ENCODE measurements at places on chromosomes 1 and 21.
A peak's percentile ranks its signal among the peaks of the same experiment; 100 is the strongest.

GRCh38 chr1:53057127-53057526 is 4.9 kb upstream of the PODN start:
- no peak for DNase-seq

DNA sequence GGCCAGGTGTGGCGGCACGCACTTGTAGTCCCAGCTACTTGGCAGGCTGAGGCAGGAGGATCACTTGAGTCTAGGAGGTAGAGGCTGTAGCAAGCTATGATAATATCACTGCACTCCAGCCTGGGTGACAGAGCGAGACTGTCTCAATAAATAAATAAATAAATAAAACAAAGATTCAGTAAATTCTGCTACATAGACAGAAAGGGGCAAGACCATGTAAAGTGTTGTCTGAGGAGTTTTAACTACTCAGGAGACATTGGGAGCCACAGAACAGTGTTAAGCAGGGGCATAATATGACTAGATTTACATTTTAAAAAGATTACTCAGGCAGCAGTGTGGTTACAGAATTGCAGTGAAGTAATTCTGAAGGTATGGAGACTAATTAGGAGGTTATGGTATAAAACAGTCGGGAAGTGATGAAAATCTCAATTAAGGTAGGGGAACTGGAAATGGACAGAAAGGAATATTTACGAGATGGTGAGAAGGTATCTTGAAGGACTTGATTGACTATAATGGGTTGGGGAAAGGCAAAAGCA is 94.7 kb downstream of the ATP1B1 start:
- no peak for DNase-seq

DNA sequence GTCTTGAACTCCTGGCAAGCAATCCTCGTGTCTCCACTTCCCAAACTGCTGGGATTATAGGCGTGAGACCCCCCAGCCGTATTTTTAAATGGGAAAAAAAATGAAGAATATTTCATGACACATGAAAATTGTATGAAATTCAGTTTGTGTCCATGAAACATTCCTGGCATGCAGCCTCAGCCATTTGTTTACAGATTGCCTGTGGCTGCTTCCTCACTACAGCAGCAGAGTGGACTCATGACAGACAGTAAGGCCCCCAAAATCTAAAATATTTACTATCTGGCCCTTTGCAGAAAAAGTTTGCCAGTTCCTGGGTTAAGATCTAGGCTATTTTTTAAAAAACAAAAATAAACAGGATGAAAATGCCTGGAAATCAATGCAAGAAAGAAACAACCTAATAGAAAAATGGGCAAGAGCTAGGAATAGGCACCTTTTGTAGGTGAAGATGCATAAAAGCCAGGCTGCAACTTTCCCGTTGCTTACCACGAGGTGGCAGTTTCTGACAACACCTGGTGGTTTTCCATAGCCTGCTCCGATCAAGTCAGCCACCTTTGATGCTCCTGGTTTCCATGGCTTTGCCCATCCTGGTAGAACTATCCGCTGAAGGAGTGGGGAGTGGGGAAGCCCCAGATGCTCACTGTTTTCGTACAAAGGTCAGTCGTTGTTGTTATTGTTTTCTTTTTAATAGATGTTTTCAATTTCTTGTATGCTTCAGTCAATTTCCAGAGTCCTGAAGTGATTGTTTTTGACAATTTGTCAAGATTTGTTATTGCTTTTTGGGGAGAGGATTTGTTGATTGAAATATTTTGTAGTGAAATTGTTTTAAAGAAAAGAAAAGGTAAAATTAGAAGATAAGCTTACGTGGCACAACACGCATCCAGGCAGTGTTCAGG is 24.3 kb downstream of the UBE2Q1 start:
- DNase-seq = no peak

DNA sequence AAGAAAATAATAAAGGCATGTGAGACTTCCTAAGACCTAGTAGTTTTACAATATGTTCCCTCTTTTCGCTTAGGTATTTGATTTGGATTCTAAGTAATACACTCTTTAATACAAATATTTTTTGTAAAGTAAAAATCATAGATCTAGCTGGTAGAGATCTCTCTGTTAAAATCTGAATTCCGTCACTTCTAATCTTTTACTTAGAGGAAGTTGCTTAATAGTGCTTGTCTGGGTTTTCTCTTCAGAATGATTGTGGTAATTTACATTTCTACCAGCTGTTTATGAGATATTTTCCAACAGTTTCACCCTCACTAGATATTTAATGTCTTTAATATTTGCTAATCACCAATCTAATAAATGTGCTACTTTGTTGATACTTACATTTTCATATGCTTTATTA is 23.3 kb downstream of the RBM11 start:
- DNase-seq = no peak

GRCh38 chr1:202587859-202588485 is 122.3 kb downstream of the SYT2 start:
- DNase-seq = no peak

DNA sequence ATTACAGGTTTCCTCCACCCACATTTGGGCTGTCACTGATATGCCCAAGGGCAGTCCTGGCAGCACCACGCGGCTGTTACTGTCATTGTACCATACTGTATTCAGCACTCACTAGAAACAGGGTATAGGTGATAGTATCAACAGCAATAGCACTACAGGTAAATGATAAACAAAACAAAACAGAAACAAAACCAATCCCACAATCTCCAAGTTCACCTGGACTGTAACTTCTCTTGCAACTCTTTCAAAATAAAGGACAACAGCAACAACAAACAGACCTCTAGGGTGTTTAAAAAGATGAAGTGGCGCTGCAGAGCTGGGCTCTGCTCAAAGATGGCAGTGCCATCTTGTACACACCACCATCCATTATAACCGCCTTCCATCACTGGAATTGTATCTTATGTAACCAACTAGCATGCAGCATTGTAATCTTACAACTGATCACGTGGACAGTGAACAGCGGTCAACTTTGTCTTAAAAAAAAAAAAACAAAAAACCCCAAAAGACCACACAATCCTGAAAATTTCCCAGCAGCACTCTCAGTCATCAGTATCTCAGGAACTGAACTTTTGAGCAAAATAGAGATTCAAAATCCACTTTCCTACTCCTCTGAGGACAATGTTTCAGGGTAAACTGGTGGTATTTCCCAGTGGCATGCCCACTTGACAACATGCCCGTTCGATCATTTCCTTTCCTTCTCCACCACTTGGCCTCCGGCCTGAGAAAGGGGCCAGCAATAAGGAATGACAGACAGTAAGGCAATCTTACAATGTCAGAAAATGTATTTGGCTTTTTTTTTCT is 3.8 kb downstream of the IRF2BP2 start:
- peak; percentile 47 for DNase-seq

DNA sequence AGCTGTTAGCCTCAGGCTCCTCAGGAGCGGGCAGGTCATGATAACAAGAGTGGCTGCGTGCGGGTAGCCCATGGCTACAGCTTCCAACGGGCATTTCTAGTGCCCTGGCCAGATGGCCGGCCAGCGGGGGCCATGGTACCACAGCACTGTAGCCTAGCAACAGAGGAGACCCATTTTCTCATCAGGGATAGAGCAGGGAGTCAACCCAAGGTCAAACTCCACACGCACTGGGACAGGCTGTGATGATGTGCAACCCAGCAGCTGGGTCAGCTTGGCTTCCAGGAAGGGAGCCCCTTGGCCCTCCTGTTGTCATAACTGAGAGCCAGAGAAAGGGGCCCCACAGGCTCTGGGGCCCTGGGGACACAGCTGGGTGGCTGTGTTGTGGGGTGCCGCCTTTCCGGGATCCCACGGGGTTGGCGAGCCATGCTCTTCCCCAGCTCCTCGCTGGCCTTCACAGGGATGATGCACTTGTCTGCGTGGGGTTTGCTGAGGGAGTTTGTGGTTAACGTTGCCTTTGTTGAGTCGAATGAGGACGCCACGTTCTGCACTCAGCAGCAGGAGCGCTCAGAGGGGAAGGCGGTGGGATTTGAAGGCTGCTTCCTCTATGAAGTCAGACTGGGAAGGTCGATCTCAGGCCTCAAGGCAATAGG is 46.3 kb downstream of the COL18A1 start:
- DNase-seq = no peak

Measured in activated CD4-positive, alpha-beta T cell treated with anti-CD3 and anti-CD28 coated beads, Interleukin-2, amount 50 U/mL, for 24 hours (primary cell).